ENCODE measurements at places on chromosomes 7 and 10. TPM values are rescaled to one million over a fixed set of nuclear protein-coding genes. Genes with fewer than 3 reads are reported as not detected.

DNA sequence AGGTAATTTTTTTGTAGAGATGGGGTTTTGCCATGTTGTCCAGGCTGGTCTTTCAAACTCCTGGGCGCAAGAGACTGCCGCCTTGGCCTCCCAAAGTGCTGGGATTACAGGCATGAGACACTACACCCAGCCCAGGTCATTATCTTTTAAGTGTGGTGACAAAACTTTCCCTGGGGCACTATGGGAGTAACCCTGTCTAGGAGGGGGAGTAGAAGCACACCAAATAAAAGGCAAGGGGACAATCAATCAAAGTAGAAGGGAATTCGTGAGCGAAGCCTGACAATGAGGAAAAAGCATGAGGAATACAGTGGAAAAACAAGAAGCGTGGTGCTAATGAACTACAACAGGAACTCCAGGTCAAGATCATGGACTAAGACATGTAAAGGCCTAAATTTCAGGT is 31.4 kb downstream of the IDE start:
- DNase-seq, result no peak

GRCh38 chr7:43960933-43961332 is 34.7 kb downstream of the UBE2D4 start:
- no peak for DNase-seq

DNA sequence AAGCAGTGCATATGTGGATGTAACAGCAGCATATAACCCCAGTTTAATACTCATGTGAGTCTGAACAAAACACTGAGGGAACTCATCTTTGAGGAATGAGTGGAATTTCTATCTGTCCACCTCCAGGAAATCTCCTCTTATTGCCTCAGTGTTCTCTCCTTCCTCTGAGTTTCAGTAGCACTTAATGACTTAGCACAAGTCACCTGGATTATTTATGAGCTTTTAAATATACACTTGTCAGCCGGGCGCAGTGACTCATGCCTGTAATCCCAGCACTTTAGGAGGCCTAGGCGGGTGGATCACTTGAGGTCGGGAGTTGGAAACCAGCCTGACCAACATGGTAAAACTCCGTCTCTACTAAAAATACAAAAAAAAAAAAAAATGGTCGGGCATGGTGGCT is 4.3 kb downstream of the LRRC20 start:
- peak; percentile 94 for DNase-seq

The SLC18A3 gene
- total RNA-seq, result not detected

Measured in HFFc6 (cell line).